Endothelial cell (in vitro differentiated cells): ENCODE measurements at places on chromosomes 1 and 21. TPM values are rescaled to one million over a fixed set of nuclear protein-coding genes. Genes with fewer than 3 reads are reported as not detected.

The FCRL1 gene
- total RNA-seq = not detected

The NID1 gene
- 186 TPM for total RNA-seq

The DTL gene
- total RNA-seq = 11.6 TPM

The SERPINC1 gene
- not detected for total RNA-seq

The KCTD3 gene
- 32.9 TPM for total RNA-seq

The CD101 gene
- 0.10 TPM for total RNA-seq

The HTR1D gene
- total RNA-seq = 0.54 TPM

DNA sequence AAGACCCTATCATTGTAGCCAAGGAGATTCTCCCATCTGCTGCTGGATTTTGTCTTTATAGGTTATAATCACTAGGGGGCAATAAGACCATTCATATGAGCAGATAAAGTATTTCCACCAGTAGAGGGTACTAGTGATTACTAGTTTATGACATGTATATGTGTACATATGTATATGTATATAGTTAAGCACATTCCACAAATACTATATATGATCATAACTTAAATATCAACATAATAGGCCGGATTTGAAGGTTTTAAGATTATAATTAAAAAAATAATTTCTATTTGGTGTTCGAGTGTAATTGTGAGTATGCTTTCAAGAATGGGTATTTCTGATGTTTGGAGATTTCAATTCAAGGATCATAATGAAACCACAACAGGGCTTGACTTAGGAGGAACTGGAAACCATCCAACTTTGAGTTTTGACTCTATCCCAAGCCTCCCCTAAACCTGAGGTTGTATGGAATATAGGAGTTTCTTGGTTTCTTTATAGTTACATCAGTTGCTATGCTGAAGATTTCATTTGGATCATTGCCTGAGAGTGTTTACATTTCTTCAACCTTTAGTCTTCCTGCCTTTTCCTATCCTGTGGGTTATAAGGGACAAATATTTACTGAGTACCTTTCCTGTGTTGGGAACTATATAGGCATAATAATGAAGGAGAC is 16.9 kb downstream of the TCEANC2 start:
- no peak overlapping the region for H3K27ac ChIP-seq
- no peak for DNase-seq
- no peaks in the 10 kb centered on the region for H3K27me3 ChIP-seq

DNA sequence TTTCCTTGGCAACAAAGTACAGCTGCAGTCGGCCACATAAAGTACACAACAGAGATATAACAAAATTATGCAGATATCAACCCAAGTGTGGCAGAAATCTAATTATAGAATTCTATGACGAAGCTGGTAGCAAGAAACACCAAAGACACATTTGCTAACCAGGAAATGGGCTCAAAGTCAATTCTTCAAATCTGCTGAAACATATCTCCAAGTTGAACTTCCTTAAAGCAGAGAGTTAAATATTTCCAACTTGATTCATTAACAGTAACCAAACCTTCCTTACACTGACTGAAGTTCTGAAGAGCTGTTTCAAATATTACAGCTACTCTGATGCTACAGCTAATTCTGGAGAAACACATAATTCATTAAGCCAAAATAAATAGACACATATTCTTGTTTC is 67.6 kb upstream of the SDC3 start:
- DNase-seq = no peak
- H3K4me1 ChIP-seq = no peaks in the 10 kb centered on the region
- H3K27ac ChIP-seq = no peak overlapping the region
- no peaks in the 10 kb centered on the region for H3K27me3 ChIP-seq

GRCh38 chr1:2535981-2536380 is 5.9 kb upstream of the HES5 start:
- peaks cover 17% of the 10 kb centered on the region for H3K27me3 ChIP-seq
- H3K4me1 ChIP-seq = no peaks in the 10 kb centered on the region
- no peak overlapping the region for H3K27ac ChIP-seq
- H3K4me3 ChIP-seq = no peak overlapping the region

- H3K27ac ChIP-seq = no peak overlapping the region
- DNase-seq = no peak
- peaks cover 11% of the 10 kb centered on the region for H3K4me1 ChIP-seq
- H3K36me3 ChIP-seq = no peaks in the 10 kb centered on the region
- H3K27me3 ChIP-seq = no peaks in the 10 kb centered on the region
These were observed 5.0 kb downstream of the TRIT1 start for GRCh38 chr1:39877980-39878956.

- H3K27me3 ChIP-seq = no peaks in the 10 kb centered on the region
- no peaks in the 10 kb centered on the region for H3K4me1 ChIP-seq
- no peak for DNase-seq
These were observed 16.3 kb downstream of the LYPLAL1 start for GRCh38 chr1:219189952-219190351.

DNA sequence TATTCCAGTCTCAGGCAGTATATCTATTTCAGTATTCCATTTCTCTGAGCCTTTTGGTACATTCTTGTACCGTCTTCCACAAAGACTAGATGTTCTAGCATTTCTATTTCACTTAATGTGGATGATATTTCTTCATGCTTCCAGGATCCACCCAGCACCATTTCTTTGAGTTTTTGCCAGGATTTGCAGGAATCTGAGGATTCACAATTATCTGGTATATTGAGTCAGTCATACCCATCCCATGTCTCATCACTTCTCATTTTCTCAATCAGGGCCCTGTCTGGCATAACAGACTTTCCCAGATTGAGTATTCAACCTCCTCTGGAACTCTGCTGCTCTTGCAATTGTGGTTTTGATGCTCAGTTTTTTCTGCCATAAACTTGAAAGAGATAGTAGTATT is 20.9 kb upstream of the COL11A1 start:
- no peaks in the 10 kb centered on the region for H3K27me3 ChIP-seq
- H3K4me3 ChIP-seq = no peak overlapping the region
- no peaks in the 10 kb centered on the region for H3K36me3 ChIP-seq
- H3K27ac ChIP-seq = no peak overlapping the region
- DNase-seq = no peak
